ENCODE measurements at places on chromosomes 2 and 18. TPM values are rescaled to one million over a fixed set of nuclear protein-coding genes. Genes with fewer than 3 reads are reported as not detected.

DNA sequence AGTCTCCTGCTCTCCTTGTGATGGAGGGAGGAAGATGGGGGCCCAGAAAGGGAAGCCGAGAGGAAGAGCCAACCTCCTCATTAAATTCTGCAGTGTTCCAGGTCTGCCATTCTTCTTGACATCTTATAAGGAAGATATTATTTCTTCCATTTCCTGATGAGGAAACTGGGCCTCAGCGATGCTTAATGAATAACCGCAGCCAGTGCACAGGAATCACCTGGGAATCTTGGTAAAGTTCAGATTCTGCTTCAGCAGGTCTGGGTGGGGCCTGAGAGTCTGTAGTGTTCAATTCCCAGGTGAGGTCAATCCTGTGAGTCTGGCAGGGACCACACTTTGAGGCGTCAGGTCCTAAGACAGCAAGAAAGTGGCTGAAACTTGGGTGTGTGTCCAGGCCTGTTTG, 17.3 kb downstream of the PCARE start:
- H3K4me3 ChIP-seq, result no peak overlapping the region
- no peaks in the 10 kb centered on the region for H3K27me3 ChIP-seq
- DNase-seq, result no peak
- no peaks in the 10 kb centered on the region for H3K36me3 ChIP-seq

- DNase-seq, result no peak
- no peaks in the 10 kb centered on the region for H3K36me3 ChIP-seq
- H3K4me1 ChIP-seq, result peaks cover 33% of the 10 kb centered on the region
- H3K4me3 ChIP-seq, result no peak overlapping the region
These were observed 11.3 kb upstream of the DES start for GRCh38 chr2:219406861-219407230.

- H3K4me3 ChIP-seq, result no peak overlapping the region
- no peaks in the 10 kb centered on the region for H3K4me1 ChIP-seq
- peaks cover 87% of the 10 kb centered on the region for H3K36me3 ChIP-seq
- H3K27me3 ChIP-seq, result no peaks in the 10 kb centered on the region
These were observed 8.4 kb downstream of the SNRNP200 start for GRCh38 chr2:96296925-96297324.

Gene RSAD2
- total RNA-seq, result not detected

DNA sequence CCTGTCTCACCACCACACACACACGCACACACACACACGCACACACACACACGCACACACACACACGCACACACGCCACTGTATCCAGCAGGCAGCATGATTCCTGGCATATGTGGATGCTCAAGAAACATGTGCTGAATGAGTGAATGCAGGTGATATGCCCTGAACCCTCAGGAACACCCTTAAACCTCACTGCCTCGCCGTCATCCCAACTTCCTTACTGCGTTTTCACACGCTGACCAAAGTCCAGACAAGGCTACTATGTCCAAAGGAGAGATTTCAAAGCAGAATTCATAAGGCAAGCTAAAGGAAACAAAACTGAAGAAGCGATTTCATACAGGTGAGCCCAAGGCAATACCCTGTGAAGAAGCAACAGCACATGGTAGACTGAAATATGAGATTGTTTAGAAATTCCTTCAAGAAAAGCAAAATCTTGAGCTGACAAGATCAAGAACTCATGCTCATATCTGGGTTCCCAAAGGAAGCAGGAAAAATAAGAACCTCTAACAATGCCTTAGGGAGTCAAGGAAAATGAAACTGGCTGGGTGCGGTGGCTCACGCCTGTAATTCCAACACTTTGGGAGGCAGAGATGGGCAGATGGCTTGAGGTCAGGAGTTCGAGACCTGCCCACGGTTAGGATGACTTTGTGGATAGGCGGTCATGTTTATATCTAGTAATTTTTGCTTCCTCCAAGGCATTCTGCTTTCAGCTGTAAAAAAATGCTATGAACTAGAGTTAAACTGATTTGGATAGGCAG, 69.1 kb downstream of the TNFRSF11A start:
- no peaks in the 10 kb centered on the region for H3K27me3 ChIP-seq
- no peak overlapping the region for H3K4me3 ChIP-seq
- peaks cover 19% of the 10 kb centered on the region for H3K36me3 ChIP-seq
- H3K4me1 ChIP-seq, result peaks cover 11% of the 10 kb centered on the region
- DNase-seq, result no peak

DNA sequence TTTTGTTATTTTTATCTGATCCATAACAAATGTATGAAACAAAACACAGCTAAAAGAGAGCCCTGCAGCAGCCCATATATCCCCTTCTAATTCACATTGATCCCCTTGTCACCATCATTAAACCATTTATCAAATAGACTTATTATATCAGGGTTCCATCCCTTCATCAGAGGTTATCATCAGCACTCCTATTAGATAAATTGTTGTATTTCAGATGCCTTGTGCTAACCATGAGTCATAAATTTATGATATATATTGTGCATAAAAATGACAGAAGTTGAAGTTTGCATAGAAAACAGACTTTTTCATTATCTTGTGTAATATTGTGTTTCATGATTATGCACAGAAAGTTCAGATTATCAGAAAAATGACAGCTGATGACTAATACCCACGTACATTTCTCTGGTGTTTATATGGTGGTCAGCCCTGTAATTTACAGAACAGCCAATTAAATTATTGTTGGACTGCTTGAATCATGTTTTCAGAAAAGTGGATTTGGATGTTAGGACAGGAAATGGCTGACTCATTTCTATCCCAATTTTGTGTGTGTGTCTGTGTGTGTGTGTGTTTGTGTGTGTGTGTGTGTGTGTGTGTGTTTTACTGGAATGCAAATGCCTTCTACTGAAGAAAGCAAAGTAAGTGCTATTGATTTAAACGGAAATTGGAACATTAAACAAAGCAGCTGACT, 80.9 kb downstream of the PPP1R1C start:
- peaks cover 33% of the 10 kb centered on the region for H3K4me1 ChIP-seq
- no peak overlapping the region for H3K4me3 ChIP-seq
- H3K27me3 ChIP-seq, result no peaks in the 10 kb centered on the region
- H3K27ac ChIP-seq, result no peak overlapping the region
- no peak for DNase-seq

Gene CIB4
- total RNA-seq, result not detected

Gene VAMP5
- 6.3 TPM for total RNA-seq

Gene PCARE
- total RNA-seq, result not detected

Gene DUSP2
- 5.8 TPM for total RNA-seq

- H3K27me3 ChIP-seq, result peaks cover 10% of the 10 kb centered on the region
- no peaks in the 10 kb centered on the region for H3K36me3 ChIP-seq
- H3K27ac ChIP-seq, result no peak overlapping the region
- no peak for DNase-seq
- H3K4me1 ChIP-seq, result no peaks in the 10 kb centered on the region
- H3K4me3 ChIP-seq, result no peak overlapping the region
These were observed 300.2 kb downstream of the CELF4 start for GRCh38 chr18:37265382-37265781.

Gene WDR35
- 15.5 TPM for total RNA-seq

Gene QPCT
- total RNA-seq, result 19.5 TPM

- no peak for DNase-seq
- H3K27me3 ChIP-seq, result peaks cover 39% of the 10 kb centered on the region
- H3K4me3 ChIP-seq, result peak overlapping the region; percentile 89
- H3K4me1 ChIP-seq, result peaks cover 20% of the 10 kb centered on the region
- no peaks in the 10 kb centered on the region for H3K36me3 ChIP-seq
- H3K27ac ChIP-seq, result no peak overlapping the region
These were observed 450 bp downstream of the KCNH7 start for GRCh38 chr2:162838136-162838497.

Gene ASB18
- total RNA-seq, result not detected

Gene DSG4
- not detected for total RNA-seq

Gene C1GALT1C1L
- 0.46 TPM for total RNA-seq

GRCh38 chr2:96940980-96941775, 45.2 kb downstream of the FAM178B start:
- H3K27ac ChIP-seq, result no peak overlapping the region
- H3K4me1 ChIP-seq, result peaks cover 7% of the 10 kb centered on the region
- H3K4me3 ChIP-seq, result no peak overlapping the region
- no peaks in the 10 kb centered on the region for H3K36me3 ChIP-seq
- no peaks in the 10 kb centered on the region for H3K27me3 ChIP-seq

Measured in WTC11 (cell line).